CD14-positive monocyte (primary cell): ENCODE measurements at places on chromosomes 1 and 21. TPM values are rescaled to one million over a fixed set of nuclear protein-coding genes. Genes with fewer than 3 reads are reported as not detected.

IPO9 gene
- polyA plus RNA-seq = 12.0 TPM

FAM3B gene
- 0.15 TPM for polyA plus RNA-seq

B3GALT5 gene
- not detected for polyA plus RNA-seq

TLCD4 gene
- polyA plus RNA-seq = not detected

PTCH2 gene
- polyA plus RNA-seq = 0.22 TPM

DNA sequence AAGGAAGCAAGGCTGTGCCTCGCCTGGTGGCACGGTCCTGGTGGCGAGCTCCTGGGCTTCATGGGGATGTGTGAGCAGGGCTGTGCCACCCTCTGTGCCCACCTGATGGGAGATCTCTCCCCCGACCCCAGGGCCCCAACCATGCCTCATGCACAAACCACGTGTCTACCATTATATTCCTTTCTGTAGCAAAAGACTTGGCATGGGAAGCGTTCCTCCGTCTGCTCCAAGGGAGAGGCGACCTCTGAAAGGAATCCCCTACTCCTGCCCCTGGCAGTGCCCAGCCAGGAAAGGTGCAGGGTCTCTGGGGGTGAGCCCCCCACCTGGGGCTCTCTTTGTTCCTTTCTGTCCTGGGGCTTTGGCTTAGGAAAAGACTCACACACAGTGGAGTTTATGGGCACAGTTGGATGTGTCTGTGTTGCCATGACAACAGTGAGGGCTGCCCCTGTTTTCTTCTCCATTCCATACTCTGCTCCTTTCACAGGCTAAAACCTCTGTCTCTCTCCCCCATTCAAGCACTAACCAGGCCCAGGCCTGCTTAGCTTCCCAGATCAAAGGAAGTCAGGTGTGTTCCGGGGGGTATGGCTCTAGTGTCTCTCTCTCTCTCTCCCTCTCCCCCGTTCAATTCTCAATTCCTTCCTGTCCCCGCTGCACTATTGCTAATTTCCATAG, 21.4 kb upstream of the LRRN2 start:
- H3K4me1 ChIP-seq = no peaks in the 10 kb centered on the region
- no peak overlapping the region for H3K4me3 ChIP-seq
- H3K27ac ChIP-seq = no peak overlapping the region
- no peaks in the 10 kb centered on the region for H3K27me3 ChIP-seq
- H3K36me3 ChIP-seq = no peaks in the 10 kb centered on the region

DNA sequence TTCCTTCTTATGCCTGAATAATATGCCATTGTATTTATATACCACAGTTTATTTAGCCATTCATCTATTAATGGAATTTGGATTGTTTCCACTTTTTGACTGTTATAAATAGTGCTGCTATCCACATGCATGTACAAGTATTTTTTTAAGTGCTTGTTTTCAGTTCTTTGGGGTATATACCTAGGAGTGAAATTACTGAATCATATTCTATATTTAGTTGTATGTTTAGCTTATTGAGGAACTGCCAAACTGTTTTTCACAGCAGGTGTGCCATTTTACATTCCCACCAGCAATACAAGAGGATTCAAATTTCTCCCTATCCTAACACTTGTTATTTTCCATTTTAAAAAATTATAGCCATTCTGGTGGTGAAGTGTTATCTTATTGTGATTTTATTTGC, 7.6 kb upstream of the HJV start:
- no peak overlapping the region for H3K27ac ChIP-seq
- no peaks in the 10 kb centered on the region for H3K27me3 ChIP-seq
- no peaks in the 10 kb centered on the region for H3K36me3 ChIP-seq
- DNase-seq = no peak
- no peaks in the 10 kb centered on the region for H3K4me1 ChIP-seq

DNA sequence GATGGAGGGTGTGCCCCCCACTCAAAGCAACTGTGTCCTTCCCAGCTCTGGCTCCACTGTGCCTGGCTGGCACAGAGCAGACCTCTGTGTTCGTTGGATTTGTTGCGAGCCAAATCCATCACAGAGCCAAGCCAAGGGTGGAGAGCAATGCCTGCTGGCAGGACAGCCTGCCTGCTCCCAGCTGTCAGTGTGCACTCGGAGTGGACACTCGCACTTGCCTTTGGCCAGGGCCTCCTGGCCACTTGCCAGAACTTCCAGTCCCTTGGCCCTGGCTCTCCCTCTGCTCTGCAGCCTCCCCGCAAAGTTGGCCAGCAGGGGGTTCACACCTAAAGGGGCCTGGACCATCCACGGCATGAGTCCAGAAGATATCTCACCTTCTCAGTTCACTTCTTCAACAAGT, 16.4 kb downstream of the HEYL start:
- no peaks in the 10 kb centered on the region for H3K27me3 ChIP-seq
- no peak overlapping the region for H3K4me3 ChIP-seq
- H3K36me3 ChIP-seq = no peaks in the 10 kb centered on the region
- H3K4me1 ChIP-seq = no peaks in the 10 kb centered on the region
- H3K27ac ChIP-seq = no peak overlapping the region

GRCh38 chr1:58497499-58497898, 49.0 kb downstream of the OMA1 start:
- H3K27me3 ChIP-seq = no peaks in the 10 kb centered on the region
- peaks cover 25% of the 10 kb centered on the region for H3K36me3 ChIP-seq
- peaks cover 9% of the 10 kb centered on the region for H3K4me1 ChIP-seq

DNA sequence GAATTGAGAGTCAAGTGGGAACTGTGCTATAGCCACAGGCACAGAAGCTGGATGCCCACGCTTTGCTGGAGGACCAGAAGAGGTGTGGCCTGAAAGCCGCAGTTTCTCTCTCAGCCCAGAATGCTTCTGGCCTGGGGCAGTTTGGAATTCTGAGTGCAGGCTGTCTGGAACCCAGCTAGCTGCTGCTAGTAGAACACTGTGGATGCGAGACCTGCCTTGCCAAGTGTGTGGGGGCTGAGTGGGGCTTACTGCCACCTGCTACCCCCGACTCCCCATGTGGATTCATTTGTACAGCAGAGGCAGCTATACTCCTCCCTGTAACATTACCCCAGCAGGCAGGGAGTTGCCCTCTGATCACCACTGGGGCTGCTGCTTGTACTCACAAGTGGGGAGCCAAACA, 12.2 kb downstream of the ADAMTS1 start:
- H3K4me3 ChIP-seq = no peak overlapping the region
- DNase-seq = no peak
- H3K36me3 ChIP-seq = no peaks in the 10 kb centered on the region
- no peaks in the 10 kb centered on the region for H3K27me3 ChIP-seq
- no peaks in the 10 kb centered on the region for H3K4me1 ChIP-seq
- no peak overlapping the region for H3K27ac ChIP-seq

DNA sequence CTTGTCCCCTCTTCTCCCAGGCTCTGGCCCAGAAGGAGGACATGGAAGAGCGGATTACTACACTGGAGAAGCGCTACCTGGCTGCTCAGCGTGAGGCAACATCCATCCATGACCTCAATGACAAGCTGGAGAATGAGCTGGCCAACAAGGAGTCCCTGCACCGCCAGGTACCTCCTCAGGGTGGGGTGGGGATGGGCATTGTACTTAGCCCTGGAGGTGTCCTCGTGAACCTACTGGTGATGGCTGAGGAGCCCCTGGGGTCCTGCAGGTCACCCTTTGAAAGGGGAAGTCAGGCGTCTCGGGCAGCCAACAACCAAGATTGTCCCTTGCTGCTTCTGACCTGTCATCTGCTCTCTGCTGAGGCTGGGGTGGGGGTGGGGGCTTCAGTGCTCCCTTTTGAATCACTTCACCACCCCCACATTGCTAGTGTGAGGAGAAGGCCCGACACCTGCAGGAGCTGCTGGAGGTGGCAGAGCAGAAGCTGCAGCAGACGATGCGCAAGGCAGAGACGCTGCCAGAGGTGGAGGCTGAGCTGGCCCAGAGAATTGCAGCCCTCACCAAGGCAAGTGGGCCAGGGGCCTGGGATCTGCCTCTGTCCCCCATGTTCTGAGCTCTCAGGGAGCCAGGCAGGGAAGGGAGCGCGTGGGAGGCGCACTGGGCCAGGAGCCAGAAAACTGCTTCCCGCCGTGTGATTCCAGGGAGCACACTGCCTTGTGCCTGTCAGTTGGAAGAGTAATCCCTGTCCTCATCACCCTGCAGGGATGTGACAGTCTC, 19.7 kb downstream of the PPFIA4 start:
- no peak for DNase-seq
- H3K27ac ChIP-seq = no peak overlapping the region
- H3K27me3 ChIP-seq = no peaks in the 10 kb centered on the region
- no peak overlapping the region for H3K4me3 ChIP-seq

GRCh38 chr1:101187297-101187696, 49.5 kb upstream of the S1PR1 start:
- H3K27me3 ChIP-seq = no peaks in the 10 kb centered on the region
- DNase-seq = peak; percentile 30
- peaks cover 35% of the 10 kb centered on the region for H3K4me1 ChIP-seq
- H3K36me3 ChIP-seq = no peaks in the 10 kb centered on the region
- H3K4me3 ChIP-seq = no peak overlapping the region

DNA sequence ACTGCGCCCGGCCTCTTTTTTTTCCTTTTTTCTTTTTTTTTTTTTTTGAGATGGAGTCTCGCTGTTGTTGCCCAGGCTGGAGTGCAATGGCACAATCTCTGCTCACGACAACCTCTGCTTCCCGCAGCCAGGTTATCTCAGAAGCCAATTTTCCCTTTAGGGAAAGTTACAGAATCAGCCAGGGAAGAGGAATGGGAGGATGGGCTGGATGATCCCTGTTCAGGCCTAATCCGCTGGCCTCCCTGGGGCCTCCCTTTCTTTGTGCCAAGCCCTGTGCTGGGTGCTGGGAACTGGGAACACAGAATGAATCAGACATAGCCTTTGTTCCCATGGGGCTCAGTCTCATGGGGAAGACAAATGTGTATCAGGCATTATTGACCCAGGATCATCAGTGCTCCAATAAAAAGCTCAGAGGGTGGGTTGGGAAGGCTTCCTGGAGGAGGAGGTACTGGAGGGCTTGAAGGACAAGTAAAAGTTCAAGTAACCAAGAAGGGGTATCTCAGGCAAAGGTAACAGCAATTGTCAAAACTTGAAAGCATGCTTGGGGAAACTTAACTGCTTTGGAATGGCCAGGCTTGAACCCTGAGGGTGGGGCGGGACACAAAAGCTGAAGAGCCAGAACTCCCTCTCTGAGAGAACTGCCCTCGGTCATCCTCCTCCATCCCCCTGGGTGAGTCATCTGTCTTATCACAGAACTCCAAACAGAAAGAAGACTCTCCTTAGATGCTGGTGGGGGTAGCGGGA, 14.3 kb downstream of the ECHDC2 start:
- H3K4me3 ChIP-seq = no peak overlapping the region
- H3K4me1 ChIP-seq = no peaks in the 10 kb centered on the region
- H3K27me3 ChIP-seq = no peaks in the 10 kb centered on the region
- H3K27ac ChIP-seq = no peak overlapping the region
- DNase-seq = no peak

DNA sequence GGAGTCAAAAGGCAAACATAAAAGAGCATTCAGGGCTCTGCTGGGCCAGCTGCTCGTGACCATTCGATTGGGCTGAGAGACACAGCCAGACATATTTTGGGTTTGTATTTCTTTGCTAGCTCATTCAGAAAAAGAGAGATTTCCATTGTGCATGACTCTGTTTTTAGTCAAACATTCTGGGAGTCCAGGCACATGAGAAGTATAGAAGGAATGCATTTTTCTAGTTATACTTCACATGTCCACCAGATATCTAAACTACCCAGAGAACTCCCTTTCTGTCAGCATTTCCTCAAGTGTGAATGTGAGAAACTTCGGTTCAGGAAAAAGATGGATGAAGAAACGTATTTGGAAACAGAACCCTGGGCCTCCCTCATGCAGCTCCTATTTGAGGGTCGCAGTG, 6.3 kb upstream of the KCNE1 start:
- peak overlapping the region; percentile 22 for H3K4me3 ChIP-seq
- H3K27ac ChIP-seq = peak overlapping the region; percentile 54
- no peaks in the 10 kb centered on the region for H3K27me3 ChIP-seq
- peaks cover 78% of the 10 kb centered on the region for H3K4me1 ChIP-seq
- H3K36me3 ChIP-seq = no peaks in the 10 kb centered on the region

GRCh38 chr1:29948581-29948980, 712.3 kb downstream of the PTPRU start:
- no peak for DNase-seq
- H3K36me3 ChIP-seq = no peaks in the 10 kb centered on the region
- H3K4me1 ChIP-seq = no peaks in the 10 kb centered on the region
- no peak overlapping the region for H3K4me3 ChIP-seq
- H3K27me3 ChIP-seq = no peaks in the 10 kb centered on the region

DNA sequence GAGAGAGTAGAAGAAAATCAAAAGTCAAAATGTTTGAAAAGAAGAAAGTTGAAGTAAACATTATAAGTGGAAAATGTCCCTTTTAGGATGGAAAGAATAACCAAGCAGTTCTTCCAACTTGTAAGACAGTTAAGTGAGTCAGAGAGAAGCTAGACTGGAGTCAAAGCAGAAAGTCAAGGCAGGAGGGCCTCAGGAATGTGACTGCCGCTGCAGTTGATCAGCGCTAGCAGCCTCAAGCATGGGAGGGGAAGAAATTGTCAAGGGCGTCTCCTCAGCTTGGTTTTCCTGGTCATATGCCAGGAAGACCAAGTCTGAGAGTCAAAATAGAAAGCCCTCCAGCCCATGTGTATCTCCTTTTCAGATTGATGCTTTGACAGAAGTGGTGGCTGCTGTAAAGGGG, 23.2 kb downstream of the HAO2 start:
- no peaks in the 10 kb centered on the region for H3K36me3 ChIP-seq
- no peak overlapping the region for H3K4me3 ChIP-seq
- H3K4me1 ChIP-seq = no peaks in the 10 kb centered on the region
- H3K27me3 ChIP-seq = no peaks in the 10 kb centered on the region
- no peak for DNase-seq
- no peak overlapping the region for H3K27ac ChIP-seq

DNA sequence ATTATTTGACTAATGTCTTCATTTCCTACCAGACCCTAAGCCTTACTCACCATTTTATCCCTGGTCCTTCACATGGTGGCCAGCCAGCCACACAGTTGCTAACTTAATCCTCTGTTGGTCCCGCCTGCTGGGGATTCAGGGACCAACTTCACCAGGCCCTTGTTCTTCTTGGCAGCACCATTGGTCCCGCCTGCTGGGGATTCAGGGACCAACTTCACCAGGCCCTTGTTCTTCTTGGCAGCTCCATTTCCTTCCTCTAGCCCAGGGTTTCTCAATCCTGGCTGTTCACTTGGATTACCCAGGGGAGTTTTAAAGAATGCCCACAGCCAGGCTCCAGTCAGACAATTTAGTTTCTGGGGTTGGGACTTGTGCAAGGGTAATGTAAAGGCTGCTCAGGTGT, 233.1 kb upstream of the CSF3R start:
- no peak for DNase-seq
- no peaks in the 10 kb centered on the region for H3K4me1 ChIP-seq
- H3K27me3 ChIP-seq = peaks cover 6% of the 10 kb centered on the region
- no peak overlapping the region for H3K27ac ChIP-seq
- H3K36me3 ChIP-seq = no peaks in the 10 kb centered on the region
- H3K4me3 ChIP-seq = no peak overlapping the region

DNA sequence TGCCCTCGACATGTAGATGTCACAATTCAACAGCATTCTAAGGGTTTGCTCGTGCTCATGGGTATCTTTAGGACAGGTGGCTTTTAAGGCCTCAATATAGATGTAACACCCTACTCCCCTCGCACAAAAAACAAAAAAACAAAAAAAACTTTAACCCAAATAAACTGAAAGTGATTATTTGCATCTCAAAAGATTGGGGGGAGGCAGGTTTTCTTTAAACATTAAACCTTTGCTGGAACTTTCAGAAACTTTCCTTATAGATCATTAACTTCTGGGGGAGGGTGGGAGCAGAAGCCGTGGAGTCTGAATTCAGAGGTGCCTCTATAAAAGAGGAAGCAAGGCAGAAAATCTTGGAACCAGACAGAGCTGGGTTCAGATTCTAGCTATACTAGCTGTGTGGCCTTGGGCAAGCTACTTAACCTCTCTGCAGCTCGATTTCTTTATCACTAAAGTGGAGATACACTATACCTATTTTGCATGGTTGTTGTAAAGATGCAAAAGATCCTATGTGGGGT, 3.2 kb upstream of the KIAA1614 start:
- no peak for DNase-seq
- no peak overlapping the region for H3K4me3 ChIP-seq
- peaks cover 8% of the 10 kb centered on the region for H3K4me1 ChIP-seq
- no peaks in the 10 kb centered on the region for H3K36me3 ChIP-seq
- H3K27me3 ChIP-seq = peaks cover 39% of the 10 kb centered on the region
